NCI-H774 (cell line): ENCODE measurements at places on chromosomes 2 and 18.

- no peak for DNase-seq
These were observed 25.2 kb upstream of the OTOS start for GRCh38 chr2:240165661-240166060.

GRCh38 chr2:142742371-142743214 is 134.9 kb upstream of the KYNU start:
- DNase-seq, result no peak

DNA sequence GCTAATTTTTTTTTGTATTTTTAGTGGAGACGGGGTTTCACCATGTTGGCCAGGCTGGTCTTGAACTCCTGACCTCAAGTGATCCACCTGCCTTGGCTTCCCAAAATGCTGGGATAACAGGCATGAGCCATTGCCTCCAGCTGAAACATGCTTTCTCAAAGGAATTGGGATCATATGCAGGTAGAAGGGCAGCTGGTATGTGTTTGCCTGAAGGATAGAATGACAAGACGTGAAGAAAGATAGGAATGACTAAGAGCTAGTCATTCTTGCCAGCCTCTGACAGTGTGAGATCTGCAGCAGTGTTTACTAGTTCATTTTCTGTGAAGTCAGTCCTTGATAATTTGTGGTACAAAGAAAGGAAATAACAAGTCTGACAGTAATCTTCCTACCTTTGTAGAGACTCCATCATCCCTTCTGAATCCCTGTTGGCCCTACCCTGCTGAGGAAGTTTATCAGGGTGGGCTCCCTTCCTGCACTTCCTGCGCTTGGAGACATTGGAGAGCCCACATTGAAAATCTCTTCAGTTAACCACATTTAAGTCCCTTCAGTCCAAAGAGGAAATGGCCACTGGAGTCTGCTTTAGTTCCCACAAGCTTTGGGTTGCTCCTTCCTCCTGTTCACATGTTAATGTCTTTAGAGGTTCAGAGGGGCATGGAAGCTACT is 14.7 kb downstream of the CFLAR start:
- DNase-seq, result no peak

DNA sequence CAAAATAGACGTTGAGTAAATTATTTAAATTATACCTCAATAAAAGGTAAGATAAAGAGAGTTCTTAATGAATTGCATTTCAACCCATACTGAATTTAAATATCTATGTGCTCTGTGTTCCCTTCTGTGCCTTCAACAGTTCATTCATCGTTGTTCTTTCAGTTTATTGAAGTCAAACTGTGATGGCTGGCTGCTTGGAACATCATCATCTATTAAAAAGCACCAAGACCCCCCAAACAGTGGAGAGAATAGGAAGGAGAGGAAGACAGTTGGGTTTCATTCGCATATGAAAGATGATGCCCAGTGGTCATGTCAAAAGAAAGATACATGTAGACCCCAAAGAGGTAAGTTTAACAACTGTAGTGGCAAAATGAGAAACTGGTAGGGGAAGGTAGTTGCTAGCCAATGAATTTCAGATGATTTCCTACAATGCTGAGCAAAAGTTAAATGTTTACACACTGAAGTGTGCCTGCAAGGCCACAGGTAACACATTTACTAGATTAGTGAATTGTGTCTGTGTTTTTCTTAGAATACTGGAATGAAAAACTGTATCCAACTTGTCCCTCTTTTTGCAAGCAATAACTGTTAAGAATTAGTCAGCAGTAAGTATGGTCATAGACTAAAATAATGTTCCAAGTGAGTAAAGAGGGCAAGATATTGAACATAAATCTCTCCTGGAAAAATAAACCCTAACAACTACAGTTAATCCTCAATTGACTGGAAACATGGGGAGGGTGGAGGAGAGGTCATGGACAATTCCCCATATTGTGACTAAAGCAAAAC is 331.3 kb downstream of the KIAA1328 start:
- DNase-seq, result no peak

GRCh38 chr2:187689372-187689771 is 135.1 kb upstream of the TFPI start:
- no peak for DNase-seq

- DNase-seq, result no peak
These were observed 188.7 kb upstream of the SATB2 start for GRCh38 chr2:199646439-199646838.

DNA sequence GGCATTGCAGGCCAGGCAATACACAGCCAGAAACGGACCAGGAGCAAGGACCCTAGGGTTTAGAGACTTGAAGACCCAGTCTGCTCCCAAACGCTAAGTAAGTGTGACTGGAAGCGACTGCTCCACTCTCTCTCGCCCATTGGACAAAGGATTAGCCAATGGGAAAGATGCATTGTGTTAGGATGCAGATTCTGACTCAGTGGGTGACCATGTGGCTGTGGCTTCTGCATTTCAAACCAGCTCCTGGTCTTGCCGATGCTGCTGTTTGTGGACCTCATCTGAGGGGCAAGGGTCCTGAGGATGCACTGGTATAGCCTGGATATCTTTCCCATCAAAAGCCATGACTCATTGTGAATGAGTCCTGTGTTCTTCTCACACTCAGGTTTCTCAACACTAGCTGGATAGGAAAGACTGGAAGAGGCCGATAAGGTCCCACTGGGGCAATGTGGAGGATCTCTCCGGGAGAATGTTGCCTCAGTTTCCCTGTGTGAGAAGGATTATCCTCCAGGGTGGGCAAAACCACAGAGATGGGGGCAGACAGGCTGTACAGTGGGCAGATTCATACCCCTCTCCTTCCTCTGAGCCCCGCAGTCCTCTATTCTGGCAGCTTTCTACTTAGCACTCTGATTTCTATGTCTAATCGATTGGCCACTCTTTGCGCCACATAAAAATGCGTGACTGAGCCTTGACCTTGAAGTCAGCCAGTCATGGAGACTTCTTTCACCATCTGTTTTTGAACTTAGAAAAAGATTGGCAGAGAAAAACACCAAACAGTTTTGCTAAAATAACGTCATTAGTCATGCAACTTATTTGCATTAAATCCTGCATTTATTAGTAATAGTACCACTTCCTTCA is 257.1 kb downstream of the PRKCE start:
- no peak for DNase-seq

DNA sequence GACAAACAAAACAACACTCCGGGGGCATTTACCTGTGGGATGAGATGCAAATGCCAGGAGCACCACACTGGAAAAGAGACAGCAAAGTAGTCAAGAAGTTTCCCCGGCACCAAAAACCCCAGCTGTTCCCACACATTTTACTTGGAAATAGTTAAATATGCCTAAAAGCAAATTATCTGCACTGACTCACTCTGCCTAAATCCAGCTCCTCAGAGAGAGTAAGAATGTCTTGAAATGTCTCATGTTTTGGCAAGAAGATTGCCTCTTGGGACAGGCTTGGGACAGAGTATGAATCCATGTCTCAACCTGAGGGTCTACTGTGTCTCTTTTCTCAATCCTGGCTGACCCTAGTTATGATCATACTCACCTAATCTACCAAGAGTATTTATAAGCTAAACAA is 87.5 kb upstream of the RIOK3 start:
- no peak for DNase-seq

DNA sequence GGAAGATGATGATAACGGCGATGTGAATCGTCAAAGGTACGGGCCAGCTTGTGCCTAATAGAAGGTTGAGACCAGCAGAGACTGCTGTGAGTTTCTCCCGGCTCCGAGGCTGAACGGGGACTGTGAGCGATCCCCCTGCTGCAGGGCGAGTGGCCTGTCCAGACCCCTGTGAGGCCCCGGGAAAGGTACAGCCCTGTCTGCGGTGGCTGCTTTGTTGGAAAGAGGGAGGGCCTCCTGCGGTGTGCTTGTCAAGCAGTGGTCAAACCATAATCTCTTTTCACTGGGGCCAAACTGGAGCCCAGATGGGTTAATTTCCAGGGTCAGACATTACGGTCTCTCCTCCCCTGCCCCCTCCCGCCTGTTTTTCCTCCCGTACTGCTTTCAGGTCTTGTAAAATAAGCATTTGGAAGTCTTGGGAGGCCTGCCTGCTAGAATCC is 3.0 kb downstream of the FZD7 start:
- DNase-seq, result no peak

DNA sequence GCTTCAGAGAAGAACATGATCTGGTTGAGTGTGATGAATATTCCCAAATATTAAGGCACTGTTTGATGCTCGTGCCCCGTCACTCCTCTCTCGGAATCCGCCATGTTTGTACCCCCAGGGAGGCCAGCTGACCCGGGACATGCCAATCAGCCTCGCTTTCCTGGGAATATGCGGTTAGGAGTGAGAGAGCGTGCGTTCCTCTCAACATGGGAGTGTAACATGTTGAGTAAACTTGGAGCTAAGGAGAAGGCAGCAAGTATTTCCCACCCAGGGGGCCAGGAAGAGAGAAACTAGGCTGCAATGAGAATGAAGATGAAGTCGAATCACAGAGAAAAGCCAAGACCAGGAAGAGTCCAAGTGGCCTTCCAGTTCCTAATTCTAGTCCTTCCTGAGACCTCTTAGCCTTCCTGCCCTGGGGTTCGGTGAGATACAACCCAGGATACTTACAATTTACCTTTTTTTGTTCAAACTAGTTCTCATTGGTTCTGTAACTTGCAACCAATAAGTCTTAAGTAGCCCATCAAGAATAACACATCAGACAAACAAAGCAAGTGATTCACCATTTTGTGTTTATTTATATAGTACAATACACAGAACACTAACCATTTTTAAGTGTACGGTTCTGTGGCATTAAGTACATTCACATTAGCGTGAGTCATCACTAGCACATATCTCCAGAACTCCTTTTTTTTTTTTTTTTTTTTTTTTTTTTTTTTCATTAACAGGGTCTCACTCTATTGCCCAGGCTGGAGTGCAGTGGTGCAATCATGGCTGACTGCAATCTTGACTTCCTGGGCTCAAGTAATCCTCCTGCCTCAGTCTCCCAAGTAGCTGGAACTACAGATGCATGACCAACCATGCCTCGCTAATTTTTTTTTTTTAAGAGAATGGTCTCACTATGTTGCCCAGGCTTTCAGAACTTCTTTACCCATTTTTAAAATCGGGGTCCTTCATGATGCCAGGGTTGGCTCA is 36.4 kb upstream of the SLC1A4 start:
- DNase-seq, result no peak

DNA sequence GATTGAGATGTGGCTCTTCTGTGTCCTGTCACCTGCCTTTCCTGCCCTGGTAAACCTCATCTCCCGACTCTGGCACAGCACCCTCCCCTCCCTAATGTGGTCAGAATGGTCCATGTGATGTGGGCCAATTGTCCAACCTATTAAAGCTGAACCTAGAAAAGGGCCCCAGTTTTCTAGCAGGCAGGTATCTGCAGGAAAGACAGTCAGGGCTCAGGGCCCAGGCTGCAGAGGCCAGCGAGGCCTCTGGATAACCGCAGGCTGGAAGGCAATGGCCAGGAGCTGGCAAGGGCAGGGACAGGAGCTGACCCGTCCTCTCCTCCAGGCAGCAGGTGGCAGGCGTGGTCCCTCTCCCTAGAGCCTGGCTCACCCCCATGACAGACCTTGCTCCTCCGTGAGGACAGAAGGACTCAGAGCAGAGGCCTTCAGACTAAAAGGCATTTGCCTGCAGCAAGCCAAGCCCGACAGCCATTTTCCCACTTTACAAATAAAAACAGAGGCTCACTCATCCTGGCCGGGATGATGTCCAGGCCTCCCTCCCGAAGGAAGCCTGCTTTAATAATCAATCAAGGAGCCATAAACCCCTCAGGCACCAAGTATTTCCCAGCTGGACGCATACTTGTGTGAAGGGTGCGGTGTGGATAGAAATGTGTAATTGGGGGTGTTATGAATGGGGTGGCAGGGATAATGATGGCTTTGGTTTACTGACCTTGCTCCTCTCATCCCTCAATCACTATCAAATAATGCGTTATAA is 107.1 kb downstream of the TWIST2 start:
- DNase-seq, result no peak

DNA sequence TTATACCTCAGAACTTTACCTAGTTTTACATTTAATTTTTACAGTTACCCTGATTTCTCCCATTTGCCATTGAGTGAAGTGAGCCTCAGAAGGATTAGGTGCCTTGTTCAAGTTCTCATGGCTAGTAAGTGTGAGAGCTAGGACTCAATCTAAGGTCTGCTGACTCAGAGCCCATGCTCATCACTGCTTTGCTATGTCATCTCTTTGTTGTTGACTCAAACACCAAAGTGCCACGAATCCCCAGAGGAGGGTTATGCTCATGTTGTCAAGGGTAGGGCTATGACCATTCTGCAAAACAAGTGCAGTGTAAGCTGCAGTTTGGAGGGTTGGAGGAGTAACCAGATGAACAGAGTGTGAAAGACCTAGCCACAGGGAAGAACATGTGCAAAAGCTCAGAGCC is 185.4 kb upstream of the SKOR2 start:
- DNase-seq, result no peak

GRCh38 chr2:175964195-175964594 is 37.9 kb downstream of the LNPK start:
- DNase-seq, result no peak

DNA sequence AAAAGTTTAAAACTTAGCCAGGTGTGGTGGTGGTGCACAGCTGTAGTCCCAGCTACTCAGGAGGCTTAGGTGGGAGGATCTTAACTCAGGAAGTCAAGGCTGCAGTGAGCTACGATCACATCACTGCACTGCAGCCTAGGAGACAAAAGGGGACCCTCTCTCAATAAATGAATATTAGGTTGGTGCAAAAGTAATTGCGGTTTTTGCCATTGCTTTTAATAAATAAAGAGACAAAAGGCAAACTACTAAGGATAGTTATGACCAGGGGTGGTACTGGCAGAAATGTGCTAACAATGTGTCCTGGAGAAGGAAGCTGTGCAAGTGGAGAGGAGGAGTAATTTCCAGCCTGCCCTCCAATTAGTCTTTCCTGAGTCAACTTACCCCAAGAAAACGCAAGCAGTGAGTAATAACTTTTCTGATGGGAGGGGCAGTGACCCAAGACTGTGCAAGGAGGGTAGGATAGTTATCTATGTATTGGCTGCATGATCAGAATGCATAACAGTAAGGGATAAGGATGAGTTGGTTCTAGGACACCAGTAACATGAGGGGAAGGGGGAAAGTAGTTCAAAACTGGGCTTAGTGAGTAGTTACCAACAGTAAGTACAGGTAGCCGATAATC is 1.5 kb downstream of the EXOC6B start:
- no peak for DNase-seq

DNA sequence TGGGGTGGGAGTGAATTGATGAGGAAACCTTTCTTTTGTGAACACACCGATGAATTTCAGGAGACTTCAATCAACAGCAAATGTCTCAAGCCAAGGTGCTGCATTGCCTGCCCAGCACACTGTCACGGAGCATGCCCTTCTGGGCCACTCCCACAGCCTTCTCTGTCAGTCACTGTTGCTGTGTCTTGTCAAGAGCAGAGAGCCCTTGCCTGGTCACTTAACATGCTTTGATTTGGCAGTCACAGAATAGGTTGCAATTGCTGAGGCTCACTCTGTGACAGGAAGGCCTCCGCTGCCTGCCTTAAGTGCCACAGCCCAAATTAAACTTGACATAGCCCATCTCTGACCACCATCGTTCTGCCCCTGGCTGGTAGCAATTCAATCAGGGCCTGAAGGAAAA is 225.4 kb downstream of the PID1 start:
- DNase-seq, result no peak

GRCh38 chr18:22737054-22737453 is 196.1 kb upstream of the RBBP8 start:
- DNase-seq, result no peak

- DNase-seq, result no peak
These were observed 407.9 kb downstream of the HRH4 start for GRCh38 chr18:24868311-24868710.

- no peak for DNase-seq
These were observed 38.8 kb upstream of the PMAIP1 start for GRCh38 chr18:59861009-59861408.
